ENCODE measurements at places on chromosomes 6 and 20. TPM values are rescaled to one million over a fixed set of nuclear protein-coding genes. Genes with fewer than 3 reads are reported as not detected.

The FERMT1 gene
- total RNA-seq: not detected

The CRISP3 gene
- total RNA-seq: not detected

The OR2B6 gene
- total RNA-seq: not detected

The ADGRG6 gene
- 0.91 TPM for total RNA-seq

The GLP1R gene
- total RNA-seq: not detected

- no peak overlapping the region for H3K27ac ChIP-seq
- no peak overlapping the region for H3K4me3 ChIP-seq
- no peak for DNase-seq
- H3K36me3 ChIP-seq: peaks cover 25% of the 10 kb centered on the region
- peaks cover 3% of the 10 kb centered on the region for H3K4me1 ChIP-seq
- H3K27me3 ChIP-seq: peaks cover under 1% of the 10 kb centered on the region
Observed at GRCh38 chr6:20188630-20189075, 23.6 kb downstream of the MBOAT1 start.

GRCh38 chr6:56378966-56379585 is 131.7 kb upstream of the COL21A1 start:
- DNase-seq: no peak
- H3K4me3 ChIP-seq: no peak overlapping the region
- peaks cover 3% of the 10 kb centered on the region for H3K27me3 ChIP-seq
- H3K4me1 ChIP-seq: no peaks in the 10 kb centered on the region

- no peak overlapping the region for H3K4me3 ChIP-seq
- peaks cover 9% of the 10 kb centered on the region for H3K36me3 ChIP-seq
Observed at GRCh38 chr6:158496700-158497099, 63.2 kb upstream of the TMEM181 start.

DNA sequence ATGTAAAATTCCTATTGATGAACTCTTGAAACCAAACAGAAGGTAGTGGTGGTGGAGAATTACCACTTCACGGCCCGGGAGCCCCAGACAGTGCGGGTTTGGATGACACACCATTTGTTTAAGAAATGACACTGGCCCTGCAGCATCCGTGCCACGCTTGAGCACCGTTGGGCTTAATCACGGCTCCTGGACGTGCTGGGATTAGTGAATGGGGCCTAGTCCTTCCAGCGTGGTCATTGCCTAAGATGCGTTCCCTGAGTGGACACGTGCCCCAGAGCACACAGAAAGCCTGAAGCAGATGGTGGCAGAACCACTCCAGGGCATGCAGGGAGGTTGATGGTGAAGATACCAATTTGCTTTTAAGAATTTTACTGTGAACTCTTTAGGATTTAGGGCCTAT is 14.5 kb downstream of the STX16 start:
- no peaks in the 10 kb centered on the region for H3K27me3 ChIP-seq
- peaks cover 48% of the 10 kb centered on the region for H3K36me3 ChIP-seq
- no peak for DNase-seq

DNA sequence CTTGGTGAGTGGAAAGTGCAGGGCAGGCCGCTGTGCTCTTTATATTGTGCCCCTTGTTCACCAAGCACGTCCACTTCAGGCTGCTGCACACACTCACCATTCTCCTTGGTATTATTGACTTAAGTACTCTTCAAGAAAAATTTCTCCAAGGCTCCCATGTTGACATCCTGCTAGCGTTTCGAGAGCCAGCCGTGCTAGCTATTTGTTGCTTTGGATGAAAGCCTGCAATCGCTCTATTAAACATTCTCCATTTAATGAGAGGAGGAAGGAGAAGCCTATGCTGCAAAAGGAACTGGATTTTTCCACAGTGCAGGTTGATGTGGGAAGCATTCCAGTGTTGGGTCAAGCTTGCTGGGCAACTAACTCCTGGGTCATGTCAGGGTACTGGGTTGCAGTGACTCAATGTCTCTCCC is 113.5 kb downstream of the CD83 start:
- peaks cover 5% of the 10 kb centered on the region for H3K4me1 ChIP-seq
- H3K27me3 ChIP-seq: no peaks in the 10 kb centered on the region
- no peak for DNase-seq

DNA sequence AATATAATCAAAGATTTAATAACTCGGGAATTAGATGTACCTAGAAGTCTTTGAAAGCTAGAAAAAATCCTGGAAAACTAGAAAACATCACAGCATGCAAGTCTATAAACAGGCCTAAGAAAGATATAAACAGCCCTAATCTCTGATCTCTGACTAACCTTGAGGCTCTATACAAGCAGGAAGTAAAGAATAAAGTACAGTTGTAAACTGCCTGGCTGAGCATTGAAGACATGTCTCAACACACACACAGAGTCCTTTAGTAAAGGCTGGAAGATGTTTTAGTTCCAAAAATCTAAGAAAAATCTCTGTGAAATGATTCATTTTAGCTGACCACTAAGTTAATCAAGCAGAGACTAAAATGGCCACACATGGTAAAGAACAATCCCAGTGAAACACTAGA is 774.5 kb downstream of the EYS start:
- H3K27me3 ChIP-seq: no peaks in the 10 kb centered on the region
- no peak for DNase-seq
- H3K36me3 ChIP-seq: no peaks in the 10 kb centered on the region
- no peak overlapping the region for H3K27ac ChIP-seq

DNA sequence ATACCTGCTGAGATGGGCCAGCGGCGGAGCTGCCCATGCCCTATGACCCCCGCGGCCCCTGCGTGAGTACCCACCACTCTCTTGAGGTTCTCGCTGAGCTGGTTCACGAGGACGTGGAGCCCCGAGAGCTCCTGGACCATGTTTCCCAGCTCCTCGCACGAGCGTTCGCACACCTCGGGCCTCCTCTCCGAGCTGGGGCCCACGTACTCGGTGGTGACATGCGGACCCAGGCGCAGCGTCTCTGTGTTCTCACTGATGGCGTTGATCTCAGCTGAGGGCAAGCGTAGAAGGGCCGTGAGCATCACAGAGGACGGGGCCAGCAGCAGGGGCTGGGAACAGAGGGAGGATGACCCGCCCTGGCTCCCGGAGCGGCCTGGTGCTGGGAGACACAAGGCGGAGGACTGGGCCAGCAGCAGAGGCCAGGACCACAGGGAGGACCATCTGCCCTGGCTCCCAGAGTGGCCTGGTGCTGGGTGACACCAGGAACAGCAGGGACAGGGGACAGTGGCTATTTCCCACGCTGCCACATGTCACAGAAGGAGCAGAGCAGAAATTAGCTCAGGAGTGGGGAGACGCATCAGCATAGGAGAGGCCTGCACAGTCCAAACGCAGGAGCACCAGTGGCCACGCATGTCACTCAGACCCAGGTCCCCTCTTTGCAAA is 11.8 kb downstream of the THBS2 start:
- H3K27me3 ChIP-seq: no peaks in the 10 kb centered on the region
- H3K4me3 ChIP-seq: no peak overlapping the region
- H3K4me1 ChIP-seq: no peaks in the 10 kb centered on the region
- peak; percentile 38 for DNase-seq
- H3K36me3 ChIP-seq: no peaks in the 10 kb centered on the region

GRCh38 chr20:215796-216195 is 11.3 kb upstream of the DEFB129 start:
- peaks cover 22% of the 10 kb centered on the region for H3K27me3 ChIP-seq
- H3K36me3 ChIP-seq: no peaks in the 10 kb centered on the region
- no peak for DNase-seq
- H3K27ac ChIP-seq: no peak overlapping the region
- no peaks in the 10 kb centered on the region for H3K4me1 ChIP-seq

DNA sequence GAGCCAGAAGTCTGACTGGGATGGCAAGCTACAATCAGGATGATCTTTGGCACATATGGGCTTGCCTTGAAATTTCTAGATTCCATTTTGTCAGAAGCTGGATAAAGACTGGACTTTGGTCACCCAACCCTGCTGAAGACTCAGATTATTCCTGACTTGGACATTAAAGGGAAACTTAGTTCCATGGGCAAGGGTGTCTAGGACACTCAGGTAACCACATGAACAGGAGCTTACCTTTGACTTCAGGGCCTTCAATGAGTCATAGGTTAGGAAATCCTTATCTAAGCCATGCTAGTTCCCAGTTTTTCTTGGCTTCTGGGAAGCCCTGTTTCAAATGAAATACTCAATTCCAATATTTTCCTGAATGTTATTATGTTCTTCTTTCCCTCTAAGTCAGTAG is 28.5 kb upstream of the IFNGR1 start:
- peaks cover 3% of the 10 kb centered on the region for H3K36me3 ChIP-seq
- H3K4me1 ChIP-seq: no peaks in the 10 kb centered on the region
- no peak overlapping the region for H3K4me3 ChIP-seq
- no peak overlapping the region for H3K27ac ChIP-seq

- no peak overlapping the region for H3K27ac ChIP-seq
- DNase-seq: no peak
- H3K4me3 ChIP-seq: no peak overlapping the region
- H3K36me3 ChIP-seq: peaks cover under 1% of the 10 kb centered on the region
Observed at GRCh38 chr6:116483616-116484015, 22.4 kb downstream of the CALHM6 start.

DNA sequence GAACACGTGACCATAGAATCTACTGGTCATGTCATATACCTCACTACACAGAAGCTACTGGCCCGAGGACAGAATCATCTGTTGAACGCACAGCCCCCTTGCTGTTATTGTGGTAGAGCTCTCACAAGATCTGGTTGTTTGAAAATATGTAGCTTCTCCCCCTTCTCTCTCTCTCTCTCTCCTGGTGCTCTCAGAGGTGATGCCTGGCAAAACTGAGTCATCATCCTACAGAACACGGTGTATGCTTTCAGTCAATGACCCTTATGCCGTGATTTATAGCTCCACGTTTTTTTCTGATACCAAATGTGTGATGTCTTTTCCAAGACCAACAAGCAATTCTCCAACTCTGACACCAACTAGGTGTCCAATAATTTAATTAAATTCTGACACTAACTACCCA is 13.0 kb upstream of the RBM24 start:
- H3K27me3 ChIP-seq: no peaks in the 10 kb centered on the region
- no peak for DNase-seq
- H3K4me1 ChIP-seq: no peaks in the 10 kb centered on the region
- no peak overlapping the region for H3K4me3 ChIP-seq
- no peak overlapping the region for H3K27ac ChIP-seq

DNA sequence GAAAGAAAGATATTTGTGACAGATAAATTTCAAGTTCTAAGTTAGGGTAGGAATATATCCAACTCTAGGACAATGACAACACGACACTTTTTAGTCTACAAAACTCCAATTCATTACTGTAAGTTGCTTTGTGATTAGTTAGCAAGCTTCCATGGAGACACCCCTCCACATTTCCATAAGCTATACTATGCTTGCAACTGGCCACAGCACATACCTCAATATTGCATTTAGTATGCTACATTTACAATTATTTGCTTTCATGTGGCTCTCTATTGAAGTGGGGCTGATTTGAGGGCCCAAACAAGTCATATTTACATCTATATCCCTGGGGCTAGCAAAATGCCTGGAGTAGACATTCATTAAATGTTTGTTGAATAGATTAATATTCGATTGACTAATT is 129.3 kb downstream of the HACE1 start:
- no peaks in the 10 kb centered on the region for H3K27me3 ChIP-seq
- H3K4me3 ChIP-seq: no peak overlapping the region
- no peak overlapping the region for H3K27ac ChIP-seq
- no peaks in the 10 kb centered on the region for H3K4me1 ChIP-seq
- H3K36me3 ChIP-seq: peaks cover 2% of the 10 kb centered on the region

- H3K4me1 ChIP-seq: peaks cover 18% of the 10 kb centered on the region
- no peaks in the 10 kb centered on the region for H3K27me3 ChIP-seq
- no peak overlapping the region for H3K27ac ChIP-seq
- no peak for DNase-seq
- no peak overlapping the region for H3K4me3 ChIP-seq
- H3K36me3 ChIP-seq: peaks cover 4% of the 10 kb centered on the region
Observed at GRCh38 chr6:163427498-163428254, 13.2 kb downstream of the QKI start.
